ENCODE measurements at places on chromosomes 1 and 21.

GRCh38 chr1:150813028-150813707, 5.1 kb upstream of the CTSK start:
- no peak overlapping the region for H3K4me3 ChIP-seq
- H3K4me1 ChIP-seq, result no peaks in the 10 kb centered on the region
- H3K36me3 ChIP-seq, result no peaks in the 10 kb centered on the region
- no peak overlapping the region for H3K27ac ChIP-seq

GRCh38 chr21:16302851-16303282, 573.1 kb downstream of the USP25 start:
- H3K27me3 ChIP-seq, result no peaks in the 10 kb centered on the region
- no peaks in the 10 kb centered on the region for H3K36me3 ChIP-seq
- no peak overlapping the region for H3K4me3 ChIP-seq
- H3K4me1 ChIP-seq, result no peaks in the 10 kb centered on the region
- H3K27ac ChIP-seq, result no peak overlapping the region

GRCh38 chr1:241821363-241821762, 26.6 kb upstream of the EXO1 start:
- H3K36me3 ChIP-seq, result no peaks in the 10 kb centered on the region
- no peaks in the 10 kb centered on the region for H3K4me1 ChIP-seq
- peaks cover 23% of the 10 kb centered on the region for H3K27me3 ChIP-seq
- no peak overlapping the region for H3K27ac ChIP-seq
- H3K4me3 ChIP-seq, result no peak overlapping the region
- DNase-seq, result no peak

DNA sequence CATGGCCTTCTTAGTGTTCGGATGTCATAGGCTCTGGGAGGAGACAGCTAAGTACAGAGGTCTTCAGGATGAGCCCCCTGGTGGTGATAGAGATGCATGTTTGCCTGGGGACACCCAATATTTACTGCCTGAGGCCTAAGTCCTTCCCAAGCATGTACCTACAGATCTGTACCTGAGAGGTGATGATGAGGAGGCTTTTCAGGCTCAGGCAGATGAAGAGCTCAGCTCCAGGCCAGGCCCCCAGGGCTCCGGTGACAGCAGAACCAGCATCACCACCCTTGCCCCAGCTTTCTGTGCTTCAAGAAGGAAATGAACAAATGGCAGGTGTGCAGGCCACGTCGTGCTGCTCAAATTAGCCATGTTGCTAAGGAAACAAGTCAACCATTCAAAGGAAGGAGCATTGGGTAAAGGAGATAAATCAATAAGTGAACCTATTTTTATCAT, 21.1 kb downstream of the CACNA1E start:
- H3K4me3 ChIP-seq, result no peak overlapping the region
- no peak overlapping the region for H3K27ac ChIP-seq
- peaks cover 50% of the 10 kb centered on the region for H3K27me3 ChIP-seq
- no peaks in the 10 kb centered on the region for H3K4me1 ChIP-seq

GRCh38 chr1:113433184-113433583, 42.9 kb downstream of the MAGI3 start:
- no peak overlapping the region for H3K27ac ChIP-seq
- no peaks in the 10 kb centered on the region for H3K36me3 ChIP-seq
- no peaks in the 10 kb centered on the region for H3K4me1 ChIP-seq
- H3K4me3 ChIP-seq, result no peak overlapping the region
- no peak for DNase-seq

DNA sequence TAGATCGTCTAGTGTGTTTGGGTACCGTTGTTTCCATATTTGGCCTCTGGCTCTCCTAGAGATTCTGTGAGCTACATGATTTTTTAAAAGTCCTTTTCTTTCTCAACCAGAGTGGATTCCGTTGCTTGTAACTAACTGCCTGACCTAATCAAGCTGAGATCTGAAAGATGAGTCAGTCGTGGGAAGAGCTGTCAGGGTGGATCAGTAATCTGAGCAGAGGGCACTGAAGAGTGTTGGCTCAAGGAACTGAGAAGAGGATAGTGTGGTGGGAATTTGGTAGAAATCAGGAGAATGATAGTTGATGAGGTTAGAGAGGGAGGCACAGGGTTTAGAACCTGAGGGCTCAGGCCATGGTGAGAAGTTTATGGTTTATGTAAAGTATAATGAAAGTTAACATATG, 52.2 kb downstream of the TRAF5 start:
- peaks cover 13% of the 10 kb centered on the region for H3K4me1 ChIP-seq
- DNase-seq, result no peak
- H3K4me3 ChIP-seq, result no peak overlapping the region
- H3K27me3 ChIP-seq, result no peaks in the 10 kb centered on the region
